ENCODE measurements at places on chromosomes 12 and 14. TPM values are rescaled to one million over a fixed set of nuclear protein-coding genes. Genes with fewer than 3 reads are reported as not detected.

DNA sequence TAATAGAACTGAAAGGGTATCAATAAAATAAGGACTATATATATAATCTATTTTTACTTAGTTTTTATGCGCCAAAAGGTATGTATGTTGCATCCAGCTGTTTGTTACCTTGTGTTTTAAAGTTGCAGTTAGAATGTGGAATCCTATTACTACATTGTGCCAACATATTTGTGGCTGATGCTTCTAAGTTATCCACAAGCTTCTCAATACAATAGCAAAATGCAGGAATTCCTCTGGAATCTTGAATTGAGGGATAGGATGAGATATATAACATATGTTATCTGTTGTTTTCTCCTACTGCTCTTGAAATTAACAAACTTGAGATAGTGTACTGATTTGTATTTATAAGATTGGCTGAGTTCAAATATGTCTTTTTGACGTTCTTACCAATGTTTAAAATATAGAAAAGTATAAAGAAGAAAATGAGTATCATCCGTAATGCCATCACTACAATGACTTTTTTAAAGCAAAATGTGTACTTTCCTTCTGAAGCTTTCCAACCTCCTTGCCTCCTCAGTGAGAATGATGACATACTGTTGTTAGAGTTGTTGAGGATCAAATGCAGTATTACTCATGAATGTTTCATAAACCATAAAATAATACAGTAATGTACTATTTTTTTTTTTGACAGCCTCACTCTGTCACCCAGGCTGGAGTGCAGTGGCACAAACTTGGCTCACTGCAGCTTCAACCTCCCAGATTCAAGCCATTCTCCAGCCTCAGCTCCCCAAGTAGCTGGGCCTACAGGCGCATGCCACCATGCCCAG lies 6.6 kb downstream of the RAP1B start:
- no peak for DNase-seq

Gene GPRC5D
- total RNA-seq: not detected

GRCh38 chr12:6039894-6040601 lies 84.4 kb downstream of the VWF start:
- DNase-seq: no peak

Gene SLC6A15
- total RNA-seq: not detected

Gene TESPA1
- total RNA-seq: 0.70 TPM

Gene TUNAR
- total RNA-seq: not detected
